NCI-H460 (cell line): ENCODE measurements at places on chromosomes 2 and 18. TPM values are rescaled to one million over a fixed set of nuclear protein-coding genes. Genes with fewer than 3 reads are reported as not detected.

UGT1A3 gene
- total RNA-seq, result not detected in 2 replicates

FAM161A gene
- total RNA-seq, result 6.5 and 8.4 TPM in 2 replicates

OR6B2 gene
- not detected in 2 replicates for total RNA-seq

IL1RL2 gene
- total RNA-seq, result not detected in 2 replicates

EVX2 gene
- not detected in 2 replicates for total RNA-seq

AGXT gene
- total RNA-seq, result not detected in 2 replicates

FAM237A gene
- total RNA-seq, result not detected in 2 replicates

SETBP1 gene
- 2.0 and 2.5 TPM in 2 replicates for total RNA-seq

CUL3 gene
- total RNA-seq, result 66.2 and 81.3 TPM in 2 replicates

ZNF892 gene
- total RNA-seq, result 1.3 and 2.0 TPM in 2 replicates

CBLN2 gene
- 0.59 and 0.61 TPM in 2 replicates for total RNA-seq

GRCh38 chr18:74222710-74223494 is 68.9 kb downstream of the CYB5A start:
- DNase-seq, result no peak

GRCh38 chr18:74819433-74820059 is 221.9 kb downstream of the ZNF407 start:
- DNase-seq, result no peak

- DNase-seq, result no peak
Measured at GRCh38 chr2:208354964-208355381, 51.6 kb upstream of the PTH2R start.

- DNase-seq, result no peak
Measured at GRCh38 chr2:59936048-59936447, 617.4 kb downstream of the BCL11A start.

DNA sequence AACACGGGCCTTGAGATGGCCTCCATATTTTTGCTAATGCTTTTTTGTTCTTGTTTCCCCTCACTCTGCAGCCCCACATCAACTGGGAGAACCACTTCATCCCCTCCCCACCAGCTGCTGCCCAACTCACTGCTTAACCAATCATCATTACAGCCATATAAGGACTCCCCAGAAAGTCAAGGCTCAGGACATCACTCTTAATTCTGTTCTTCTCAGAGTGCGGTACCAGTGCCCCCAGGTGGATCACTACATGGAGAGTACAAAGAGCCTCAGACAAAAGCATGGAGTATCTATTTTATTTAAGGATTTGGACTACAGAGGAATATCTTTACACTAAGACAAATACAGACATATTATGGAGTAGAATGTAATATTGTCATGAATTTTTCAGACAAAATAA is 340.6 kb downstream of the PAX3 start:
- DNase-seq, result no peak

GRCh38 chr2:55047677-55048299 is 2.5 kb downstream of the RTN4 start:
- no peak for DNase-seq

DNA sequence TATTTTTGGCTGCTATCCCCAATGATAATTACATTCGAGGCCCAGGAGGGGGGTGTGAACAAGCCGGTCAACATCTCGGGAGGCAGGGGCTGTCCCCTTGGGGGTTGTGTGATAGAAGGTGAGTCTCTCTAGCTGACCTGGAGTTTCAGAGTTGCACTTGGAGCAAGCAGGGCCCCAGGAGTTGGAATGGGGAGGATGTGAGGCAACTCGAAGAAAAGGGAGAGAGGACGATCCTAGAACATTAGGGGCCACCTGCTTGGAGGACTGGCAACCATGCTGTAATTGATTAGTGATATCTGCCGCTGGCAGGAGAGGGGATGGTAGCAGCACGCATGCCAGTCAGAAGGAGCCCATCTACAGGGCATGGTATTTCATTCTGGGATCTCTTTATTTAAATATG is 122.6 kb downstream of the CTIF start:
- DNase-seq, result no peak

DNA sequence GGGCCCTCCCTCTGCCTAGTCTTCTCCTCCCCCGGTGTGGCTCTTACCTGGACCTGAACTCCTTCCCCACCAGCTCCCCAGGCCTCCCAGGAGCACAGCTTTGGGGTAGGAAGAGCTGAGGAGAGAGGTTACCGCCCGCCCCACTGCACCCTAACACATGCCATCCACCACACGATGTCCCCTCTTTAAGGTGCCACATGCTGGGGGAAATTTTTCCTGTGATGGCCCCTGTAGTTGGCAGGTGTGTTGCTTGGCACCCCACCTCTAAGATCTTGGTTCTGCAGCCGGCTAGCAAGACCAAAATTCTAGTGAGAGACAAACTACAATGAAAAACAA is 6.9 kb upstream of the TEX261 start:
- DNase-seq, result no peak

DNA sequence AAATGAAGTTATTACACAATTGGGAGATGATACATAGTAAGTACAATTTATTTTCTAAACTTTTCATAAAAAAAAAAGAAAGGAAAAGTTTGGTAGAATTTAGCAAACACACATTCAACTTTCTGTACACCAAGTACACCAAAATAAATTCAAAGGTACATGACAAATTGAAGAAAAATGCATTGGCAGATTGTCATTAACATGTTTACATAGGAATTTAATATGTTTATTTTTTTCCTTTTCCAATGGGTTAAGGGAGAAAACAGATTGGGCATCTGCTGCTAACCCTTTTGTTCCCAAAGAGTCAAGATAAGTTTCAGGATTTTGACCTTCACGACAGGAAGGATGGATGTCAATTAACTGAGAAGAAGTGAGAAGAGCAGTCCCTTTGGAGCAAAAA is 620.4 kb downstream of the XIRP2 start:
- DNase-seq, result no peak

GRCh38 chr2:221283896-221284545 is 288.1 kb downstream of the EPHA4 start:
- DNase-seq, result no peak

DNA sequence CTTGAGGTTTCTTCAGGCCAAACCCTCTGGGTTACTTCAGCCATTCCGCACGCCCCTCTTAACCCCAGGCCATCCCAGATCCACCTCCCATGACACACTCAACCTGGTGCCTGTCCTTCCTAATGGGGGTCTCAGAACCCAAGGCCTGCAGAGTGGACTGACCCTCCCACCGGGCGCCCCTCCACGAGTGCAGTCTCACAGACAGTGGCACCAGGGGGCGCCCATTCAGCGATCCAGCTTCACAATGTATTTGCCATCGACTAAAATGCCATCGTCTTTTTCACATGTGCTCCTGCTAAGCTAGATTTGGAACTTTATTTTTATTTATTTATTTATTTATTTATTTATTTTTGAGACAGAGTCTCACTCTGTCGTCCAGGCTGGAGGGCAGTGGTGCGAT is 38.5 kb downstream of the INPP5D start:
- no peak for DNase-seq

- DNase-seq, result no peak
Measured at GRCh38 chr2:38554973-38555595, 47.6 kb downstream of the HNRNPLL start.

- DNase-seq, result no peak
Measured at GRCh38 chr2:100692906-100693305, 127.0 kb upstream of the NPAS2 start.

DNA sequence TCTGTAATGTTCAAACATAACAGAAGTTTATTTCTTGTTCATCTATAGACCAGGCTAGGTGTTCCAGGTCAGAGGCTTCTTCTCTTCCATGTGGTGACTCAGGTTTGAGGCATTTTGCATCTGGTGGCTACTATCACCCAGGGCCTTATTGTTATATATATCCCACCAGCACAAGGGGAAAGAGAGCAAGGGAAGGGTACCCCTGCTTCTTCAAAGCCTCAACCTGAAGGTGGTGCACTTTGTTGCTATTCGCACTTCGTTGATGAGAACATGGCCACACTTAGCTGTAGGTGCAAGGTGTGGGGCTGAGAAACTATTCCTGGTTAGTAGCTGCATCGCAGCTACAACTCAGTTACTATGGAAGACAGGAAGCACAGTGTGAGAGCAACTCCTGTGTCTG is 27.4 kb upstream of the SLC3A1 start:
- no peak for DNase-seq

DNA sequence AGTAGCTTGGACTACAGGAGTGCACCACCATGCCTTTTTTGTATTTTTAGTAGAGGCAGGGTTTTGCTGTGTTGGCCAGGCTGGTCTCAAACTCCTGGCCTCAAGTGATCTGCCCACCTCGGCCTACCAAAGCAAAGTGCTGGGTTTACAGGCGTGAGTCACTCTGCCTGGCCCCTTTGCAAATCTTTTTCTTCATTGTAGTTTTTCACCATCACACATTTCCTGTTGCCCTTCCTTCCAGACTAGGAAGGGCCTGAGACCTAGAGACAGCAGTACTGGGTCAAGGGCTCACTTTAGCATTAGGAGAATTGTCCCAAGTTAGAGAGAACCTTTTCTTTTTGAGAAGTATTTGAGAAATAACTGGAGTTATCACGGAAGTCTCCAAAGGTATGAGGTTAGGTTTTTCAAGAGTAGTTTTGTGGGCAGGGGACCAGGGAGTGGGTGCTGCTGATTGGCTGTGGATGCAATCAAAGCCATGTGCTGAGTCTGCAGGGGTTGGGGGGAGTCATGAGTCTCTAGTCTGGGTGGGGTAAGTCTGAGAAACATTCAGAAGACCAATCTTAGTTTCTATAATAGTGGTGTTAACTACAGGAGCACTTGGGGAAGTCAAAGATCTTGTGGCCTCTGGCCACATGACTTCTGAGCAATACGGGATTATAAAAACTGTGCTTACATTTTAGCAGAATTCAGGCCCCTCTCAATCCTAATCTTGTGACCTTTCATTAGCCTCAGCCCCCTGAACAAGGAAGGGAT is 23.7 kb downstream of the B3GNT2 start:
- DNase-seq, result no peak

GRCh38 chr2:223647258-223647952 is 45.2 kb upstream of the SCG2 start:
- no peak for DNase-seq
